Dorsolateral prefrontal cortex (tissue), 122 donors: ENCODE measurements at places on chromosomes 12 and 14. TPM values are rescaled to one million over a fixed set of nuclear protein-coding genes. Genes with fewer than 3 reads are reported as not detected.
A peak's percentile ranks its signal among the peaks of the same experiment; 100 is the strongest.

GRCh38 chr12:40336573-40337199 lies 111.9 kb downstream of the LRRK2 start:
- no peak for DNase-seq

DNA sequence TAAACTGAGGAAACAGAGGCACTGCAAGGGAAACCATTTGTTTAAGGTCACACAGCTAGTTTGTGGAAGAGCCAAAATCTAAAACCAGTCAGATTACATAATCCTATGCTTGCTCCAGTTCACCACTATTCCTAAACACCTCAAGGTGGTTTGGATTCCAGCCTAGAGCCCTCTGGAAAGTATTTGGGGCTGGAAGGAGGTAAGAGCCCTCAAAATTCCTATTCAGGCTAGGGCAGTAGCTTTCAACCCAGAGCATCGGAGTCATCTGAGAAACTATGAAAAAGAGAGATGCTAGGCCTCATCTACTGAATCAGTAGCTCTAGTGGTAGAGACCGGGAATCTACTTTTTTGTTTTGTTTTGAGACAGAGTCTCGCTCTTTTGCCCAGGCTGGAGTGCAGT lies 16.0 kb upstream of the SPPL3 start:
- no peak for DNase-seq

MYH6 gene
- not detected for total RNA-seq

CCDC184 gene
- total RNA-seq = 33.4 TPM

- peak; percentile 7 for DNase-seq
Observed at GRCh38 chr14:39102265-39102968, 618 bp downstream of the SEC23A start.

- DNase-seq = no peak
Observed at GRCh38 chr14:24081739-24082211, 10.4 kb downstream of the CPNE6 start.

DLK1 gene
- 0.50 TPM for total RNA-seq
